ENCODE measurements at places on chromosomes 11 and 22.

DNA sequence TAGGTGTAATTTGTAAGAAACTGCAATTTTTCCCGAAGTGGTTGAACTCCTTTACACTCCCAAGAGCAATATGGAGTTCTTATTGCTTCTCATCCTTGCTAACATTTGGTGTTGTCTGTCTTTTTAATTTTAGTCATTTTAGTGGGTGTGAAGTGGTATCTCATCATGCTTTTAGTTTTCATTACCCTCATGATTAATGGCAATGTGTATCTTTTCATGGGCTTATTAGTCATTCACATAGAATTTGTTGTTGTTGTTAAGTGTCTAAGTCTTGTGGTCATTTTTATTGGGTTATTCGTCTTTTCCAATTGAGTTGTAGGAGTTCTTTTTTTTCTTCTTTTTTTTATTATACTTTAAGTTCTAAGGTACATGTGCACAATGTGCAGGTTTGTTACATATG lies 238.3 kb upstream of the SESN3 start:
- DNase-seq = no peak

DNA sequence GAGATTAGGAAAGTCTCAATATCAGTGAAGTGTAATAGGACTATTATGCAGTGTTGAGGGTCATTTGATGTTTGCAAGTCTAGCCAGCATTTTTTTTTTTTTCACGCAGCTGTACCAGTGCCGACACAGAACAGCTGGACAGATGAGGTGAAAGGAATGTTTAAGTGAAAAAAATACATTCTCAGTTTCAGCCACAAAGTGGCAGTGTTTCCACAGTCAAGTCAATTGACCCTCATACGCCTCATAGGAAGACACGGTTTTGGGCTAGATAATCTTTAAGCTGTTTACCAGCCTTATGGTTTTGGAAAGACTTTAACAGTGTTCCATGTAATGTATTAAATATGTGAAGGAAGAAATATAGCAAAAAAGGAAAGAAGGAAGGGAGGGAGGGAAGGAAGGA lies 349.9 kb upstream of the ANO3 start:
- DNase-seq = no peak

DNA sequence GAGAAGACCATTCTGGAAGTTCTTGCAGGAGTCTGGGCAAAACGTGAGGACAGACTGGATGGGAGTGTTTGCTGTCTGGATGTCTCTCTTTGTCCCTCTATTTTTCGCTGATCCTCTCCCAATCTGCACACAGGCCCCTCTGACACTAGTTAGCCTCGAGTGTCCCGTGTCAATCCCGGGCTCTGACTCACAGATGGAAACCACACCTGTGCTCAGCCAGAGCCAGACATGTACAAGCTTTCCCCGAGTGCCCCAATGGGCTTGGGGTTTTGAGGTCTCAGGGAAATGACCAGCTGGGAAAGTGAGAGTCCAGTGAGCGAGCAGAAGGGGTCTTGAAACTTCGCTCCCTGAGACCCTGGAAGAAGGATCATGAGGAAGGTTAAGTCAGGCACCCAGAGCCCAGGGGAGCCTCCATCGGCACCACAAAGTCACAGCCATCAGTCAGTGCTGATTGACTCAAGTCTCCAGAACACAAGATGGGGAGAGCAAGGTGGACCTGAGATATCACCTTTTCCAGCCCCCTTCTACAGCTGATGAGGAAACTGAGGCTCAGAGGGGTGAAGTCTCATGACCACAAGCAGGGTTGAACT lies 13.9 kb downstream of the APOL2 start:
- no peak for DNase-seq

- DNase-seq = no peak
Observed at GRCh38 chr11:117443266-117444186, 115.9 kb downstream of the CEP164 start.
